Cerebellar nuclear complex (tissue), 1 donor: ENCODE measurements at places on chromosomes 2 and 18.

DNA sequence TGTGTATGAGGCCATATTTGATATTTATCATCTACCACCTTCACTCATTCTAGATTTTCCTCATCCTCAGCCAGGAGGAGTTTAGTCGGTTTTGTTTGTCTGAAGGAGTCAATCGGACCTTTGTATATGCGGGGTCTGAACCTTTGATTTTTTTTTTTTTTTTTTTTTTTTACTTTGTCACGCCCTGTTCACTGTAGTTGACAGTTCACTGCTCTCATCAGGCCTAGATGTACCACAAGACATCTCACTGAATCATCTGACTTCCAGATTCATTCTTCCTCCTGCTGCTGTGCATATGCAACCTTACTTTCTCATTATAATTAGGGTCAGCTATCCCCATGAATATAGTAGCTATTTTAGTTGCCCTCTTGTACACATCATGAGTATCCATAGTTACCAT, 133.2 kb downstream of the ARHGAP15 start:
- no peak for DNase-seq

DNA sequence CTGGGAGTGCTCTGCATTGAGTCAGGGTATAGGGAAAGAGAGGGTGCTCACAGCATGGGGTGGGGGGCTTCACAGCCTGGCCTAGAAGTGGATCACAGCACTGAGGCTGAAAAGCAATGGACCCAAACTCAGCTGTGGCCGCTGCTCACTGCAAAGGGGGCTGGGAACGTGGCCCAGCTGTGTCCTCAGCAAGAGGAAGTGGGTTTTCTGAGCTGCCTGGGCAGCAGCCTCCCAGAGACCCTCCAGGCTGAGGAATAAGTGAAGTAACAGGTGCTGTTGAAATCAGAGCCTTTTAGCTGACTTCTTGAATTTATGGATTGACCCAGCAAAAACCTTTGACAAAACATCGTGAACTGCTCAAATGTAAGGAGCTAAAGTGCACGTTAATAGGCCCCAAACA, 35.2 kb downstream of the PTGR3 start:
- DNase-seq, result no peak

DNA sequence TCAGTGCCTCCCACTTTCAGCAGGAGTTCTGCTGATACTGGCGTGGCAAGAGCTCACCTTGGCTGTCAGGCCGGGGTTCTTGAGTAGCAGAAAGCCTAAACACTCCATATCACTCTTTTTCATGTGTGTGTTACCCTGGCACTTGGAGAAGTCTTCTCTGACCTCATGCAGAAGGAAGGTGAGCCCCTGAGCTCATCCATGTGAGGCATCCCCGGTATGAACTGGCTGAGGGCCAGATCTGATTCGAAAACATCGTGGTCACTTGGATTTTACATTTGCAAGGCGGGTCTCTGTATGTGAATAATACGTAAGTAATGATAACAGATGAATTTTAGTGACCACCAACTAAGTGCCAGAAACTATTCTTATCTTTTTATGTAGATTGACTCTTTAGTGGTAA, 93.6 kb downstream of the RAPGEF4 start:
- DNase-seq, result no peak

DNA sequence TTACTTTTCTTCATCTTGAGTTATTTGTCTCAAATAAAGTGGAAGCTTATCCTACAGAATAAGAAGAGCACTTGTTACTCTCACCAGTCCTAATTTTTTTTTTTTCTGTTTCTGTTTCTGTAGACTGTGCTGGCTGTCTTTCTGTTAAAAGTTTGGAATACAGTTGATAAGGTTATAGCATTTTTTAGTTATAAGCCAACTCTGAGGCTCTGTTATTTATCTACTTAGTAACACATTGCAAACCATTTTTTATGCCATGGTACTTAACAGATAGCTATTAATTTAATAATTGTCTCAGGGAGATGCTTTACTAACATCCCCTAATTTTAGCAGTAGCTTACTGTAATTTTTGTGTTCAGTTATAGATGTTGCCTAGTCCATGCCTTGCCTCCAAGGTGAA, 37.9 kb downstream of the CREB1 start:
- DNase-seq, result no peak

GRCh38 chr18:25704071-25704470, 352.1 kb upstream of the ZNF521 start:
- DNase-seq, result no peak

DNA sequence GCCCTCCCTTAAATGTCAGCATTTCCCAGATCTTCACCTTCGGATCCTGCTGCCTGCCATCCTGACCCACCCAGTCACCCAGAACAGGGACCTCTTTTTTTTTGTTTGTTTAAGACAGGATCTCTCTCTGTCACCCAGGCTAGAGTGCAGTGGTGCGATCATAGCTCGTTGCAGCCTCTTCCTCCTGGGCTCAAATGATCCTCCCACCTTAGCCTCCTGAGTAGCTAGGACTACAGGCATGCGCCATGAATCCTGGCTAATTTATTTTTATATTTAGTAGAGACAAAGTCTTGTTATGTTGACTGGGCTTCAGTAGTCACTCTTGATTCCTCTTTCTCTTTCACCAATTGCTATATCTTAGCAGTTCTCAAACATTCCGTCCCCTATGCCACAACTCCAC, 39.0 kb downstream of the INSIG2 start:
- DNase-seq, result no peak

GRCh38 chr2:37400041-37400440, 55.6 kb downstream of the QPCT start:
- DNase-seq, result no peak

- no peak for DNase-seq
Measured at GRCh38 chr2:86491088-86491487, 49.9 kb downstream of the KDM3A start.

GRCh38 chr2:111702119-111702803, 181.7 kb downstream of the ANAPC1 start:
- no peak for DNase-seq

DNA sequence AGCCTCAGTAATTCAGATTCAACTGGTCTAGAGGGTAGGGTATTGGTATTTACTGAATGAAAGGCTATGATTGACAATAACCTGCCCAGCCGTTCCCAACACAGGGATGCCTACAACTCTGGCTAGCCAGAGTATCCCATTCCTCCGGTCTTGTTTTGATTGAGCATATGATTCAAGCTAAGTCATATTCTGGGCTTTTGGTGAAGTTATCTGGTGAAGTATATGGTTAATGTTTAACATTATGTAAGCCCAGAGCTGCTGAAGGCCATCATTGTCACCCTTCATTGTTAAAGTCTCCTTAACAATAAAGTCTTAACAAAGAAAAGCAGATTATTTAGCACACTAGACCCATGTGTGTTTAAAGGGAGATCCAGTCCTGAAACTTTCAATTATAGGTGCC, 152.6 kb downstream of the EXOC6B start:
- no peak for DNase-seq

- DNase-seq, result no peak
Measured at GRCh38 chr18:62505669-62506494, 16.9 kb upstream of the ZCCHC2 start.

- no peak for DNase-seq
Measured at GRCh38 chr2:209876211-209876610, 104.6 kb downstream of the UNC80 start.

GRCh38 chr18:3651266-3651665, 201.3 kb downstream of the TGIF1 start:
- DNase-seq, result no peak

- no peak for DNase-seq
Measured at GRCh38 chr18:58041633-58042032, 2.4 kb upstream of the NEDD4L start.

DNA sequence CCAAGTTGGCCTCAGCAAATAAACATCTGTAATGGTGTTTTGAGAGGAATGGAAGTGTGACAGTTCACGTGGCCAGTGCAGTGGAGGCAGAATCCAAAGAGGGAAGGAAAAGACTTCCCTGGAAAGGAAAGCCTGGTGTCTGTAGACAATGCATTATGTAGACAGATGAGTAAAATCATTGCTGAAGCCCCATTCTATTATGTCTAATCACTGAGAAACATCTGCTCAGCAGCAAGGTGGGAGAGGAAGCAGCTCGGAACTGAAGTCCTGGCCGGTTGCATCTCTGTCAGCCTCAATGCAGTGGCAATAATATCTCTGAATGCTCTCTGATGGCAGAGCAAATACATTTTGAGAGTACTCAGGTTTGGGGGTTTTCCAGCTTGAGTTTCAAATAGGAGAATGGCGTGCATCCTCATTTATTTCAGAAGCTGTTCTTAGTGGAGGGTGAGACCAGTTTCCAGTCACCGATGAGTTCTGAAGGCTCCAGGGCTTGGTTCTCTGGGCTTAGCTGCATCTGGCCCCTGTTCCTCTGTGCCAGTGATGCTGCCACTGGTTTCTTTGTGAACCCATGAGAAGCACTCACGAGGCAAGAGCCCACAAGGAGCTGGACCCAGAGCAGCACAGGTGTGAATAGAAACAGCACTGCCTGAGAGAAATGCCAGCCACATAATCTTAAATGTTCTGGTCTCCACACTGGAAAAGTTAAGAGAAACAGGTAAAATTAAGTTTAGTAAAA, 63.3 kb downstream of the RPIA start:
- DNase-seq, result no peak

GRCh38 chr2:11679016-11679415, 9.0 kb upstream of the NTSR2 start:
- DNase-seq, result no peak

DNA sequence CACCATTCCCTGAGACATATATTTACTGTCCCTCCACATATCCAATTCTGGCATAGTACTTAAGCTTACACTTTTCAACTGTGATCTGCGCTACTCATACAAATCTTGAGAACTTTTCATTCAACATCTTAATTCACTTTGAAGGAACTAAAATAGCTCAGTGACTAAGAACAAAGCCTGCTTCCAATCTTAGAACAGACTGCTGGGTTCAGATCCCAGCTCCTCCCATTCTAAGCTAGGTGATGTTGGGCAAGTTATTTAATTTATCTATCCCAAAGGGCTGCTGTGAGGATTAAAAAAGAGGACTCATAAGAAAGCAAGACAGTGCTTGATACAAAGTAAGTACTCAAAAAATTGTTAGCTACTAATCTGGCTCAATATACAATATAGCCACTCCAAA, 57.9 kb downstream of the UGP2 start:
- DNase-seq, result no peak

DNA sequence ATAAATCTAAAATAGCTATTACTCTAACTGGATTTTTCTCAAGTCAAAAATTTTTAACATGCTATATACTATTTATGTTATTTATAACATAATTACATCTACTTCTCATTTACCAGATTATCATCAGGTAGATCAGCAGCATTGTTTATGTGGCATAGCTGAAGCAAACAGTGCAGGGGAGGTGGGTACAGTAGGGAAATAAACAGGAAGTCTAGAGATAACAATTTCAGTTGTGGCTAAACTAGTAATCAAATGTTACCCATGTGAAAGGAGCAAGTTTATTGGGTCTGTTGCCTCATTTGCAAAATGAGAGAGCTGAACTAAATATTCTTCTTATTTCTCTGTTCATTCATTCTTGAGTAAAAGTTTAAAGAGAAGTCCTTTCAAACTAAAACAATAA, 27.7 kb downstream of the GFPT1 start:
- no peak for DNase-seq

DNA sequence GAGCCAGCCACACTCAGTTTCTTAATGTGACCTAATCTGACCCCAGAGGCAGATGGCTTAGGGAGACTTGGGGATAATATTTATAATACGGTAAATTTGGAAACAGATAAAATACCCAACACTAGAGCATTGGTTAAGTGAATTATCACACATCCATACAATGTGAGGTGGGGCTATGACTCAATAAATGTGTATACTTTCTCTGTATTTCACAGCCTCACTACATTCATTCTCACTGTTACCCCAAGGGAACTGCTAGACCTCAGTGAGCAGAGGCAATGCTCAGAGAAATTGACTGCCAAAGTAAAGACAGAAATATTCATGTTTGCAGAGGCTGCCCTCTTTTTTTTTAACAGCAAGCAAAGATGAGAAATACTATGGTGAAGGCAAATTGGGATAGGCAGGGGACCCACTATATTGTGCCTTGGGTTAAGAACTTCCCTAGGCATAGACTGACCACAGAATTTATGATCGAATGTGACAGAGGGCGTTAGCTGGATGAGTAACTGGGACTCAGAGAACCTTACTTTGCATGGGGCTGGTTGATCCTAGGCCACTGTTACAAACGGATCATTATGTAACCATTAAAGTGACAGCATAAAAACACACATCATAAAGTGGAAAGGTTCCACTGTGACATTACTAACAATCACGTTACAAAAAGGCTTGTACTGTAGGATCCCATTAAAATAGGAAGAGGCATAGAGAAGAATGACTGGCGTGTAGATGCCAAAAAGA, 246.0 kb upstream of the LYPD1 start:
- no peak for DNase-seq

GRCh38 chr2:99763764-99764163, 273.9 kb upstream of the REV1 start:
- DNase-seq, result no peak

DNA sequence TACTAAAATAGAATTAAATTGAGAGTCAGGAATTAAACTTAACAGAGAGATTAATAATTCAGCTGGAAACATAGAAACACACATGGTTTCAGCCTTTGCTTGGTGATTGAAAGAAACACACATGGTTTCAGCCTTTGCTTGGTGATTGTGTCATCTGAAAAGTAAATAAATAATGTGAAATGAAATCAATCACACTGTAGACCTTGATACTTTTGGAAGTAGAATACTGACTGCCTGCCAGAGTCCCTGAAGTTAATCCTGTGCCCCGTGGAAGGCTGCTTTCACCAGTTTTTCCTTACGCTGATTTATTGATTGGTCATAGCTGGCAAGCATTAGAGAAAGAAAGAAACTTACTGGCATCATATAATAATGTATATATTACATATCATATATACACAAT, 1252.7 kb upstream of the FAM98A start:
- no peak for DNase-seq

- no peak for DNase-seq
Measured at GRCh38 chr2:132448771-132449170, 32.2 kb downstream of the GPR39 start.

DNA sequence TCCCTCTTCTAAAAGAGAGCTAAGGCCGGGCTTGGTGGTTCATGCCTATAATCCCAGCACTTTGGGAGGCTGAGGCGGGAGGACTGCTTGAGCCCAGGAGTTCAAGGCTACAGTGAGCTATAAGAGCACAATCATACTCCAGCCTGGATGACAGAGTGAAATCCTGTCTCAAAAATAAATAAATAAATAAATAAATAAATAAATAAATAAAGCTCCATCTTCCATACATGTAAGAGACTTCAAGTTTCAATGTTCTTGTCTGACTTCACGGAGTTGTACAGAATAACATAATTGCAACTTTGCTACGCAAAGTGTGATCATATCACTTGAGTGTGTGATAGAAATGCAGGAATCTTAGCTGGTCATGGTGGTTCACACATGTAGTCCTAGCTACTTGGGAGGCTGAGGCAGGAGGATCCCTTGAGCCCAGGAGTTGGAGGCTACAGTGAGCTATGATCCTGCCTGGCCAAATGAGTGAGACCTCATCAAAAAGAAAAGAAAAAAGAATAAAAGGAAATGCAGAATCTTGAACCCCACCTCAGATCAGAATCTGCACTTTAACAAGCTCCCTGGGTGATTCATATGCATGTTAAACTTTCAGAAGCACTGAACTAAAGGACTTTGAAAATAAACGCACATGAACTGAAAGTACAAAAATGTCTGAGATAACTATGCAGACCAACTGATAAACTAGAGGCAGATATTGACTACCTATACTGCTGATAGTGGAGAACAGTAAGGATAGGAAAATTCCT, 123.7 kb upstream of the SP3 start:
- DNase-seq, result no peak

- no peak for DNase-seq
Measured at GRCh38 chr2:156322686-156323231, 9.8 kb downstream of the NR4A2 start.
